Stimulated activated CD4-positive, alpha-beta T cell treated with anti-CD3 and anti-CD28 coated beads, TNF-alpha, amount 100 ng/mL, for 1 hour (primary cell): ENCODE measurements at places on chromosomes 12 and 14.

GRCh38 chr14:53310412-53310811 lies 157.3 kb upstream of the DDHD1 start:
- DNase-seq = no peak

DNA sequence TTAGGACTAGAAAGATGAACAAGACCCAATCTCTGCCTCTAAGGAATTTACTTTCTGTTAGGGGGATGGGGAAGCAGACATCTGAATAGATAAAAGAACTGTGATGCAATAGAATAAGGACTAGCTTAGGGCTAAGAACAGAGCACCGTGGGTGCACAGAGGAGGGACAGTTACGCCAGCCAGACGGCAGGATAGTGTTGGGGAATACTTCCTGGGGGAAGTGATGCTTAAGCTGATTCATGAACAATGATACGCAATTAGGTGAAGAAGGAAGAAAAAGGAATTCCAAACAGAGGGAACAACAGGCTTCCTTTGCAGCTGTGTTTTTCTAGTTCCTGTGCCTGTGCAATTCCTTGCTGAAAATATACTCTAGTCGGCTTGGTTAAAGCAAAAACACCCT lies 501.1 kb downstream of the APAF1 start:
- no peak for DNase-seq

- DNase-seq = no peak
Measured at GRCh38 chr12:128727999-128728398, 95.8 kb downstream of the SLC15A4 start.

DNA sequence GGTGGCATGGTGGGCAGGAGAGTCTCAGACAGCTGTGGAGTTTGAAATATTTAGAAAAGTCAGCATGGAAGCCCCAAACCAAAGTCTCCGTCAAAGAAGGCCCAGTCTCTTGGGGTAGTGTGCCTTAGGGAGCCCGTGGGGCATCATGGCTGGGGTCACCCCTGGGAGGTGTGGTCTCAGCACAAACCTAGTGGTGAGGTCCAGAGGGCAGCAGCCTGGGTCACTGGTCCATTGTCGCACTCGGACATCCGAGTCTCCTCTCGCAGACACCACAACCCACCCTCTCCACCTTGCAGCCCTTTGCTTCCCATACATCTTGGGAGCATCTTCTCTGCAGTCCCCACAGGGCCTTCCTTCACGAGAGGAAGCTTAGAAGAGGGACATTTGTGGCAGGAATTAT lies 588.0 kb upstream of the TMEM132C start:
- DNase-seq = no peak

- DNase-seq = no peak
Measured at GRCh38 chr14:32820682-32821081, 118.0 kb upstream of the NPAS3 start.

DNA sequence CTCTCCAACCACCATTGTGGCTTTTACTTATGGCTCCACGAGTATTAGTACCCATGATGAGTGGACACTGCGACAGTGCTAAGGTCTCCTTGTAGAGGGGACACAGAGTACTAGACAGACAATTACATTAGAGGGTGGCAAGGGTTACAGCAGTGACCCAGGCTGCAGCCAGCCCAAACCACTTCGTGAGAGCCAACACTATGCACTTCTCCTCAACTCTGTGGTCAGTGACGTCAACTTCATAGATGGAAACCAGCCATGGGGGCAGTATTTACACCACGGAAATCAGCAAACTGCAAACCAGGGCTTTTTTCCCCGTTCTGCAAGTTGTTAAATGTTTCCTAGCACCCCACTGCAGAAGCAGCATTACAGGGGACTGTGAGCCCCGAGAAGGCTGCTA lies 61.6 kb upstream of the ZFP36L1 start:
- no peak for DNase-seq

DNA sequence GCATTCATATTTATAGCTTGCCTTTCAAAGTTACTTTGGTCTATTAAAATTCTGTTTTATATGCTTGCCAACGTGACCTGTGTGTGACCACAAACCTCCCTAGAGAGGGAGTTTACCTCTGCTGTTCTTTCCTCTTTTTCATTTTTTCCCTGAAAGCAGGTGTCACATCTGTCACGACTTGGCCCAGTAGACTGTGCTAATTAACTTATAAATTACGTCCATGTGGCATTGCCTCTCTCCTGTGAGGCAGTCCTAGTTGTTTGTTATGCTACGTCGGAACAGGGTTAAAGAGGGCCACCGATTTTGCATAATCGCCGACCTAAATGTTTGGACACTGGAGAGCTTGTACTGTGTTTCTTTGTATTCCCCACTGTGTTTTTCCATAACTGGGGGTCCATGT lies 343.9 kb upstream of the FLRT2 start:
- no peak for DNase-seq

- DNase-seq = no peak
Measured at GRCh38 chr12:108379823-108380222, 40.7 kb upstream of the CMKLR1 start.

GRCh38 chr14:20743556-20743955 lies 2.1 kb upstream of the EDDM3A start:
- no peak for DNase-seq

- DNase-seq = no peak
Measured at GRCh38 chr12:52229836-52230343, 3.2 kb upstream of the KRT7 start.

GRCh38 chr12:116043659-116044535 lies 233.6 kb downstream of the MED13L start:
- DNase-seq = no peak

DNA sequence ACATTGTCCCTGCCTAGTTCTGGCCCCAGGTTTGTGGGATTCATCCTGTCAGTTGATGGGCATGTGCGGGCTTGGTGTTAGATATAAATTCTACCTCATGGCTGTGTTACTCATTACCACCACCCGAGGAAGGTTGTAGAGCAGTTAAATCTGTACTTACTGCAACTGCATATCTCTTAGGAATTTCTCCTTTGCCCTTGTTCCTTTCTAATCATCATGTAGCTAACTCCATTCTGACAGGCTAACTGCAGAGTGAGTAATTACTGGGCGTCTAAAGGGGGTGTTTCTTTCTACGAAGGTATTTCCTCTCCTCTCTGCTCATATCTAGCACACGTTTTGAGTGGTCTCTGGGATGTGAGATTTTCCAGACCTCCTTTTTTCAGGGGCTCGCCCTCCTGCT lies 1076.7 kb downstream of the TMTC2 start:
- no peak for DNase-seq

- no peak for DNase-seq
Measured at GRCh38 chr12:113464852-113465719, 6.6 kb downstream of the LHX5 start.

DNA sequence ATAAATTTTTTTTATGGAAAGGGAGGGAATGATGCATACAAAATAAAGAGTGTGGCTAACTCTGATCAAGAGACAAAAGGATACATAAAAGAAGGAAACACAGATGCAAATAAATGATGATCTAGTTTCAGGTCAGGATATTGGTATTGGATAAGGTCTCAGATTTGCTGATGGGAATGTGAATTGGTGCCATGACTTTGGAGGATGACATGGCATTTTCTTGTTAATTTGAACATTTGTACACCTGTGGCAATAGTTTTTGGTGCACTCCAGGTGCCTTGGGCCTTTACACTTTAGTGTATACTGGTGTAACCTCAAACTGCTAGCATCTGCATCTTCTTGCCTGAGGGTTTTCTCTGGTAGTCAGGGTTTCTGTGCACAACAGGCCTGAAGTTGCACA lies 279.3 kb downstream of the TMEM121 start:
- no peak for DNase-seq

GRCh38 chr12:104133321-104133720 lies 4.7 kb downstream of the NFYB start:
- no peak for DNase-seq

- DNase-seq = no peak
Measured at GRCh38 chr12:57461276-57461916, 1.8 kb downstream of the GLI1 start.

DNA sequence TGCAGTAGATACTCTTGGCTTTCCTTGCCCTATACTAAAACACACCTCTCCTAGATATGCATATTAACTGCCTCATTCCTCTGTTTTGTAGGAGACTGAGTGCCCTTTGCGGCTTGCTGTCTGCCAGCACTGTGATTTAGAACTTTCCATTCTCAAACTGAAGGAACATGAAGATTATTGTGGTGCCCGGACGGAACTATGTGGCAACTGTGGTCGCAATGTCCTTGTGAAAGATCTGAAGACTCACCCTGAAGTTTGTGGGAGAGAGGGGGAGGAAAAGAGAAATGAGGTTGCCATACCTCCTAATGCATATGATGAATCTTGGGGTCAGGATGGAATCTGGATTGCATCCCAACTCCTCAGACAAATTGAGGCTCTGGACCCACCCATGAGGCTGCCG lies 15.4 kb downstream of the TRAFD1 start:
- DNase-seq = no peak

GRCh38 chr12:2633825-2634200 lies 161.0 kb upstream of the FKBP4 start:
- DNase-seq = no peak

DNA sequence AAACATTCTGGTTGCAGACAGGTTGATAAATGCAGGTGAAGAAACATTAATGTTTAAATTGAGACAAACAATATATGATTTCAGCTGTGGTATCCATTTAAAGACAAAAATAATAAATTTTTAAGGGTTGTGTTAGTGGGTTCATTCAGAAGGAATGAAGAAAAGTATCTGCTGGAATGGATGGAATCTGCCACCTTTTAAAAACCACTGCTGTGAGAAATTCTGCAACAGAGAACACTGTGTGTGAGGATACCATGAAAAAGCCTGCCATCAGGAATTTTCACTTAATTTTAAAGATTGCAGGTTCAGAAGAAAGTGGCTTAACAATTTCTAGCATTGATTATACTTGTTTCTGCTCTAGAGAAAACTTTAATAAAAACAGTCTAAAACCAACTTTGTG lies 184.6 kb upstream of the SOX5 start:
- DNase-seq = no peak

- DNase-seq = no peak
Measured at GRCh38 chr12:51238037-51238509, 553 bp upstream of the DAZAP2 start.

DNA sequence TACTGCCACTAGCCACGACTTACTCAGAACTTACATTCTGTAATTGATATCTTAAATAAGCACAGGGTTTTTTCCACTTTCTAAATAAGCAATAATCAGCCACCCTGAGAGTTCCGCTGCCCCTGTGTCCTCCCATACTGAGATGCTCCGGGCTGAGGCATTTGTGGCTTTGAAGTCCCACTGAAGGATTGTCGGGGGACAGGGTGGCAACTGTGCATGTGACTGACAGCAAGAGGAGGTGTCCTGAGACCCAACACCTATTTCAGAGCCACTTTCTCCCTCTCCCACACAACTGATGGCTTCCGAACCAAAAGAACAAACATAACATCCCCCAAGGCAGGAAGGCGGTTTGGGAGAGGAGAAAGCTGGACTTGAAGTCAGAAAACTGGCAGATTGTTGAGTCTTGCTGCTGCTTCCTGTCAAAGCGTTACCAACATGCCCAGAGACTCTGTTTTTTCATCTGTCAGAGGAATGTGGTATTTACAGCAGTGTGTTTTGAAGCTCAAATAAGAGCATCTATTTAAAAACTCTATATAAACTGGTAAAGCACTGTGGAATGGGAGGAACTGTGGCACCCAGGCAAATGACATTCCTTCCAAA lies 157.9 kb upstream of the FKBP4 start:
- DNase-seq = no peak

- no peak for DNase-seq
Measured at GRCh38 chr12:34218193-34219045, 196.1 kb downstream of the ALG10 start.

DNA sequence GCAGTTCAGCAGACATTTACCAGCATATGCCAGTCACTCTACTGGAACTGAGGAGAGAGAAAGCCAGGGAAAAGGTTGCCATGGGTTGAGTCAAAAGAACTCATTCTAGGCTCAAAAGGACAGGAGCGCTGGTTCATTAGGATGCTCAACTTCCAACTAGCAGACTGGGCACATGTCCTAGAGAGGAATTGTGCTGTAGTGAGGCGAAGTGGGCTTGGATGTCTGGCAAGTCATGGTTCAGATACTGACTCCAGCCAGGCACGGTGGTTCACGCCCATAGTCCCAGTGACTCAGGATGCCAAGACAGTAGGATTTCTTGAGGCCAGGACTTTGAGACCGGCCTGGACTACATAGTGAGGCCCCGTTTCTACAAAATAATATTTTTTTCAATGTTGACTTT lies 281.5 kb downstream of the CACNA1C start:
- DNase-seq = no peak

DNA sequence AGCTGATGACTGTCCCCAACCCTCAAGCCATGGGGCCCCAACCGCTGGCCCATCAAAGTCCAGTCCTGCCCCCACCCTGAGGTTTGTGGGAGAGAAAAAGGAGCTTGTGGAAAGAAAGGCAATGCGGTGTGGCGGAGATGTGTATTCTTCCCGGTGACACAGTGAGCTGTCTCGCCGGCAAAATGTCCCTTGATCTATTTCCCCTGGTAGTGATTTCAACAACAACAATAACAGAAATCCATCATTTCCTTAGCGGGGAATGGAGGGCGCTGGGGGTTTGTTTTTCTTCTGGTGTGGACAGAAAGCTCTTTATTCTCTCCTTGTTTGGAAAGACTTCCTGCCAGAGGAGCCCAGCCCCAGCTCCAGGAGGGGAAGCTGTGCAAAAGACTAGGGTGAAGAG lies 93.7 kb upstream of the LHX5 start:
- DNase-seq = no peak

DNA sequence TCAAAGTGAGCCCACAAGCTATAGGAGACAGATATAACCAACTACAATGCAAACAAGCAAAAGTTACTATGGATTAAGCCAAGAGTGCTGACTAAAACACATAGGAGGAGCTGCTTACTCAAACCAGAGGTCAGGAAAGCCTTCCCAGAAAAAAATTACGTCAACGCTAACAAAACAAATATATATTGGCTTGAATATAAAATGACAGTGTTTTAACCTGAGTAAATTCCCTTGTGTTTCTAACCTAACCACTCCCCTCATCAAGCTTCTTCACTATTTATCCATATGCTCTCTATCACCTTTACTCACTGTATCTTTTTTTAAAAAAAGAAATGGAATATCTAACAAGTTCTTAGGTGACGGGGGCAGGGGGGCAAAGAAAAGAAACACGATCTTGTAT lies 115.9 kb downstream of the MED13L start:
- DNase-seq = no peak

DNA sequence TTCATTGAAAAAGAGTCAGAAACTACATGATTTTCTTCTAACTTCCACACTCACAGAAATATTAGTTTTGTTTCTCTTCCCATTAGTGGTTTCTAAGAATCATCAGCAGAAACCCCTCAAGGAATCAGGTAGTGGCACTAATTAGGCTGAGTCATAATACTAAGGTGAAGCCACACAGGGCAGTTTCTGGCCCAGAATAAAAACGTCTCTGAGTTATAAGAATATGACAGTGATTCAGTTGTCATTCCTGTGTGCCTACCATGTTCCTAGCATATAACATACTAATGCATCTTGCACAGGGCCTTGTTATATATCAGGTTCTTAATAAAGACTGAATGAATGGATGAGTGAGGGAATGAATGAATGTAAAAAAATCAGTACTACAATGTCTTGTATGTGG lies 206.0 kb upstream of the PLEKHG7 start:
- DNase-seq = no peak
